ENCODE measurements at places on chromosomes 6 and 20.

- no peak for DNase-seq
Observed at GRCh38 chr20:58523971-58524315, 8.7 kb upstream of the APCDD1L start.

GRCh38 chr20:19260412-19261090, 48.1 kb downstream of the SLC24A3 start:
- DNase-seq: peak; percentile 43

DNA sequence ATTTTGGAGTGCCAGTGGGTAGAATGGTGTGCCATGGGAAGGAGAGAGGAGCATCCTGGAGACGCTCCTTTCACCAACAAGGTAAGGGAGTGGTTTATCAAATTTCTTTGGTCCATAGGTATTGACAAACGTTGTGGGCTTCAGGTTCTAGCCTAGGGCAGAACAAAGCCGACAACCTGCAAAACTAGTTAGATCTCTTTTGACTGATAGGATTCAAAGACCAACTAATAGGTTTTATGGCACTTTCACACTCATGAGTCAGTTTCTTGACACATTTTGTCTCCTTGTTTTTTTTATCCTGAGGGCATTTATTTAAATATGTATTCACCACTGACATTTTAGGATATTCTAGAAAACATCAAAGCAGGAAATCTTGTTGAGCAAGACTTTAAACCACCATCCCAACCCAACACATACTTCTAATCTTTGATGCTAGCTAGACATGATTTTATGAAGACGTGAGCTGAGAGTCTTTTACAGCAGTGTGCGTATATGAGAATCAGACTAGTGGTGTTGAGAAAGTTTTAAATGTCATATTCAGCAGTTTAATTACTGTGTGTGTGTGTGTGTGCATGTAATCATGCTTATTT, 370.4 kb upstream of the HSF2 start:
- DNase-seq: no peak

DNA sequence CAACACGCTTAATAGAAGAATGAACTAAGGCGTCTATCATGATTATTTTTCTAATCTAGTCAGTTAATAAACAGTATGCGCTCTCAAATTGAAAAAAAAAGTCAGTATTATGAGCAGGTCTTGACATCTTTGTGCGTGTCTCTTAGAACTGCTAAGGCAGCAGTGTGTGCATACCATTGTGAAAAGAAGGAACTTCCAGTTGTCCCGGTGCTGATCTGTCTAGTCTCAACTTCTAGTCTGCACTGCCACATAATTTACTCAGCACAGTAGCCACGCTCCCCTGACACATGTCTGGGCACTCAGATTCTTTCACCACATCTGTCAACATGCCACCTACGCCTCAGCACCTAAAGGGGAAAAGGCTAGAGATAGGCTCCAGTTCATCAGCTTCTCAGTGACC, 61.1 kb upstream of the SPDEF start:
- DNase-seq: no peak

GRCh38 chr20:31568773-31569162, 36.3 kb upstream of the ID1 start:
- DNase-seq: no peak

GRCh38 chr6:2693231-2693630, 57.5 kb downstream of the MYLK4 start:
- DNase-seq: no peak

GRCh38 chr20:6299456-6299855, 176.6 kb upstream of the FERMT1 start:
- no peak for DNase-seq

- no peak for DNase-seq
Observed at GRCh38 chr20:30286157-30286556, 971.3 kb upstream of the DEFB115 start.

DNA sequence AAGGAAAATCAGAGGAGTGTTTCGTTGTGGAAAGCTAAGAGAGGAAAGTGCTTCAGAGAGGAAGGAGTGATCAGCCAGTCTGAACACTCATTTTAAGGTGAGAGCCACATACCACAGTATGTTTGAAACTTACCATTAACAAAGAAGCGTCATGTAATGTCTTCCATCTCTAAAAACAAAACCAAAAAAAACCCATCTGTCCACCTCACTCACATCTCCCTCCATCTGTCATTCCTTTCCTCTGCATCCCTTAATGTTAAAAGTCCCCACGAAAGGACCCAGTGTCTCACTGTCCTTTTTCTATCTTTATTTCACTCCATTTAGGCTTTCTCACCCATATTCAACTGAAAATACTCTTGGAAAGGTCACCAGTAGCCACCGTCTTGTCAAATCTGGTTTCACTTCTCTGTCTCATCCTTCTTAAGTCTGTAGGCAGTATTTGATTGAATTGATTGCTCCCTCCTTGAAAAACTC, 59.4 kb upstream of the GNRH2 start:
- DNase-seq: no peak

DNA sequence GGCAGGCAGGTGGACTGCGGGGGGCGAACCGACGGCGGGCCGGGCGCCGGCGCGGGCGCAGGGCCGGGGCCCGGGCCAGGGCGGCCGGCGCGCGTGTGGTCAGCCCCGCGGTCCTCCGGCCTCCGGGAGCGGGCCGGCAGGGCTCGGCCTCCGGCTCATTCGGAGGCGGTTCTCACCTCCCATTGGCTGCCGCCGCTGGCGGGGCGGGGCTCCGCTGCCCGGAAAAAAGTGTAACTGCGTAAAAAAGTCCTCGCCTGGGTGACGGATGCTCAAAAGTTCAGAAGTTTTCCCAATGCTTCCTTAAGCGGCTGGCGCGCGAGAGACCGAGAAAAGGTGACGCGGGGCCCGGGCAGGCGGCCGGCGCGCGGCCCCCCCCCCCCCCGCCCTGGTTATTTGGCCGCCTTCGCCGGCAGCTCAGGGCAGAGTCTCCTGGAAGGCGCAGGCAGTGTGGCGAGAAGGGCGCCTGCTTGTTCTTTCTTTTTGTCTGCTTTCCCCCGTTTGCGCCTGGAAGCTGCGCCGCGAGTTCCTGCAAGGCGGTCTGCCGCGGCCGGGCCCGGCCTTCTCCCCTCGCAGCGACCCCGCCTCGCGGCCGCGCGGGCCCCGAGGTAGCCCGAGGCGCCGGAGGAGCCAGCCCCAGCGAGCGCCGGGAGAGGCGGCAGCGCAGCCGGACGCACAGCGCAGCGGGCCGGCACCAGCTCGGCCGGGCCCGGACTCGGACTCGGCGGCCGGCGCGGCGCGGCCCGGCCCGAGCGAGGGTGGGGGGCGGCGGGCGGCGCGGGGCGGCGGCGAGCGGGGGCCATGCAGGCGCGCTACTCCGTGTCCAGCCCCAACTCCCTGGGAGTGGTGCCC, at the start of gene FOXC1:
Gene FOXC1, plus strand, starts transcription at position 268 of the 849 bp plus-strand sequence. Its CDS starts 531 bp downstream, at position 799.
- DNase-seq: peak; percentile 96

- DNase-seq: no peak
Observed at GRCh38 chr6:163878698-163879097, 464.2 kb downstream of the QKI start.

GRCh38 chr6:153790048-153790447, 249.0 kb upstream of the OPRM1 start:
- DNase-seq: no peak

- DNase-seq: no peak
Observed at GRCh38 chr20:12640251-12640650, 368.5 kb upstream of the SPTLC3 start.
